ENCODE measurements at places on chromosomes 3 and 15.
A peak's percentile ranks its signal among the peaks of the same experiment; 100 is the strongest.

- DNase-seq = peak; percentile 75
These were observed 31.8 kb downstream of the GPR171 start for GRCh38 chr3:151171145-151171757.

- no peak for DNase-seq
These were observed 55.8 kb upstream of the PDZRN3 start for GRCh38 chr3:73680391-73681095.

DNA sequence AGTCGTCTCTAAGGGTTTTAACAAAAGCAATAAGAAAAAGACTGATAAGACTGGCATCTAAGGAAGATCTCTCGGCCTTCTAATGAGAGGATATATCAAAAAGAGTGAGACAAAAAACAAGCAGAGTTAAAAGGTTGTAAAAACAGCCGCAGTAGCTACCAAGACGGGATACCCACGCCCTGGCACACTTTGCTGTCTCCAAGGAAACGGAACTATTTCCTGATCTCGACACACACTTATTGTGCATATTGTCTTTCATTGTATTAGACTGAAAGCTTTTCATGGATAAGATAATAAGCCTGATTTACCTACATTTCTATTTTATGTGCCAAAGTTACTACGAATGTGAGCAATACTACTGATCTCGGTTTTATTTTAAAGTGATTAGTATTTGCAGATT lies 161.5 kb upstream of the MCTP2 start:
- DNase-seq = no peak

DNA sequence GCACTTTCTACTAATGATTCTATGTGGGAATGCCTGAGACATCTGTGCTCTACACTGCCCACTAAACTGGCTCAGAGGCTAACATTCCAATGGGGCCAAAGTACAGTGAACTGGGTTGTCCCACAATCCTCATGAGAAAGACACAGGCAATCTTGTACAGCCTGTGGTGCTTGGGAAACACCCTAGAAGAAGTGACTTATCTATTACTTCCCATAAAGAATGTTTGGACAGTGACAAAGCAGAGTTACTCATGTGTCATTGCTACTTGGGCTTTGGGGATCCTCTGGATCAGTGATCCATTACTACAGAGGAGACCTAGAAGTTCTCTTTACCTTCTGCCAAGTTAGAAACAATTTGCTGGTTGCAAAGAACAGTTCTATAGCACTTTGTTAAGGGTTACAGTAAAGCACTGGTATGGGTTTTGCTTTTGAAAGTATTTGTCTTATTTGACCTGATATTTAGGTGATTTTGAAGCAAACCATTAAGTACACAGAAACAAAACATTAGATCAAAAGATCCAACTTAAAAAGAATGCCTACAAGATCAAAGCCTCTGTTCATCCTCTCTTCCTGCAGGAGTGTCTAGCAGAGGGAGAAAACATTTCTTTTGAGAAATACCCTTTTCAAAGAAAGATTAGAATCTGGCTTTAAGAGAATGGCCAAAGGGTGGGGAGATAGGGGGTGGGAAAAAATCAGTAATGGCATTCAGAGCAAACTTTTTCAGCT lies 75.8 kb downstream of the CTNNB1 start:
- DNase-seq = no peak

GRCh38 chr3:46845860-46846623 lies 17.2 kb downstream of the MYL3 start:
- peak; percentile 73 for DNase-seq

GRCh38 chr3:67712259-67712658 lies 57.8 kb upstream of the SUCLG2 start:
- DNase-seq = no peak

GRCh38 chr15:39720621-39721611 lies 61.7 kb downstream of the FSIP1 start:
- DNase-seq = no peak

DNA sequence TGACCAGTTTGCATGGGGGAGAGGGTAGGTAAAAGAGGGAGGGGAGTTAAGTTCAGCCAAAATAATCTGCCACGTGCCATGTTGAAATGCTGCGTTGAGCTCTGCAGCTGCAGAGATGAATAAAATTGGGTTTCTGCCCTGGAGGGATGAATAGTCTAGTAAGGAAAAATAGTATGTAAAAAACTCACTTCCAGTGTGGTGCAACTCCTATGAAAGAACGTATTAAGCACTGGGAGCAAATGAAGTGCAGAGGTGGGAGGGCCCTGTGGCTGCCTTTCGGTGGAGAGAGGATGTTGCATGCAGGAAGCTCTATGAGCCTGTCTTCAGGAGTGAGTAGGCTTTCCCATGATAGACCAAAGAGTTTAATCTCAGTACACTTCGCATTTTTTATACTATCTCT lies 8.6 kb downstream of the CEP63 start:
- DNase-seq = no peak

- DNase-seq = no peak
These were observed 72.2 kb downstream of the ADCY5 start for GRCh38 chr3:123376451-123377242.

DNA sequence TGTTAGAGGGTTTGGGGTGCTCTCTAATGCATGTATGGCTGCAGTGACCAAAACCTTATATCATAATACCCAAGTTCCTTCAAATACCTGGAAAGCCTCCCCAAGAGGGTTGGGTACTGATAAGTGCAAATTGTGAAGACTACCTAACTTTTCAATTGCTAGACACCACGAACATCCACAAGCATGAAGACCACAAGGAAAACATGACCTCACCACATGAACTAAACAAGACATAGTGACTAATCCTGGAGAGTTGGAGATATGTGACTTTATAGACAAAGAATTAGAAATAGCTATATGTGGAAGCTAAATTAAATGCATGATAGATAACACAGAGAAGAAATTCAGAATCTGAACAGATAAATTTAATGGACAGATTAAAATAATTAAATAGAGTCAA lies 23.9 kb upstream of the AADACL2 start:
- no peak for DNase-seq

GRCh38 chr3:169128579-169128978 lies 534.9 kb downstream of the MECOM start:
- no peak for DNase-seq

- DNase-seq = no peak
These were observed 73.5 kb upstream of the PPIB start for GRCh38 chr15:64236156-64236894.

DNA sequence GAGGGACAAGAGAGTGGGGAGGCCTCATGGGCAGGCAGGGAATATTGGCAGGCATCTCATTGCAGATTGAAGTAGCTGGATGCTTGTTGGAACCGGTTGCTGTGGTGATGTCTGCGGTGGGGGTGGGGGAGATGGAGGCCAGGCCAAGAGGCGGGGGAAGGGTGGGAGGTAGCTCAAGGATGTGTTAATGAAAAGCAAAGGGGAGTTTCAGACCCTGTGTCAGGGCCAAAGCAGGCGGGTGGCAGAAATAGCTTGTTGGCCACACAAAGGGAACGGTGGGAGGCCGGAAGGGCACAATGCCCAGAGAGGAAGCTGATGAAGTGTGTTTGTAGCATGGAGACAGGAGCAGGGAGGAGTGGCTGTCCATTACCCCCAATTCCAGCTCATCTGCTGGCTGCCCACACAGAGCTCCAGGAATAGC lies 28.0 kb downstream of the CCDC33 start:
- no peak for DNase-seq

DNA sequence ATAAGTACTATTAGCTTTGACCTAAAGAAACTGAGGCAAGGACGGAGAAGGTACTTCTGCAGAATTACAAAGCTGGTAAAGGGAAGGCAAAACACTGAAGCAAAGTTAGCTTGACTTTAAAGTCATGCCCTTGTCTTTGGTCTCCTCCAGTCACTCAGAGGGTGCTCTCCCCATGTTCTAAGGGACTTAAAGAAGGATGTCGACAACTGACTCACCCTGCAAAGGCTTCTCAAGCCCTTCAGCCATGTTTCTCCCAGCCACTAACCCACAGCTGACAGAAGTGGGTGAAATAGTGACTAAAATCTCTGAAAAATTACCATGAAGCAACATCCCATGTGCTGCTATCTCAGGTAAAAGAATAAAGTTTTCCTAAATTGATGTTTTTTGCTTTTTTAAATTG lies 46.4 kb downstream of the SUCLG2 start:
- no peak for DNase-seq

DNA sequence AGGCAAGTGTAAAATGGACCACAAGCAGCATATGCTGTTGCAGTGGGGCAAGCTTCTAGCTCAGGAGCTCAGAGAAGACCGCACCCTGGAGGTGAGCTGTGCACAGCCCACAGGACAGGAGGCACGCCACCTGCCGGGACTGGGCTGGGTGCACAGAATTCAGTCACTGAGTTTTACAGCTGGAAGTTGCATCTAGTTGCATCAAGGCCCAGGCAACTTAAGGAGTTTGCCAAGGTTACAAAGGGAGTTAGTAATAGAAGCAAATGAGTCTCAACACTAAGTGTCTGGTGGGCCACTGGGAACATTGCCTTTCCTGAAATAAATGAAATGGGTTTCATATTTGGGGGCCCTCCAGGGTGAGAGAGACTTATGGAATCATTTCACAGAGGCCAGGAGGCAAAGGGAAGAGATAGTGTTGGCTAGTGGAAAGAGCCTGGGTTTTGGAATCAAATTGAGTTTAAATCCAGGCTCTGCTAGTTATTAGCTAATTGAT lies 36.0 kb upstream of the TIMP4 start:
- DNase-seq = peak; percentile 33

DNA sequence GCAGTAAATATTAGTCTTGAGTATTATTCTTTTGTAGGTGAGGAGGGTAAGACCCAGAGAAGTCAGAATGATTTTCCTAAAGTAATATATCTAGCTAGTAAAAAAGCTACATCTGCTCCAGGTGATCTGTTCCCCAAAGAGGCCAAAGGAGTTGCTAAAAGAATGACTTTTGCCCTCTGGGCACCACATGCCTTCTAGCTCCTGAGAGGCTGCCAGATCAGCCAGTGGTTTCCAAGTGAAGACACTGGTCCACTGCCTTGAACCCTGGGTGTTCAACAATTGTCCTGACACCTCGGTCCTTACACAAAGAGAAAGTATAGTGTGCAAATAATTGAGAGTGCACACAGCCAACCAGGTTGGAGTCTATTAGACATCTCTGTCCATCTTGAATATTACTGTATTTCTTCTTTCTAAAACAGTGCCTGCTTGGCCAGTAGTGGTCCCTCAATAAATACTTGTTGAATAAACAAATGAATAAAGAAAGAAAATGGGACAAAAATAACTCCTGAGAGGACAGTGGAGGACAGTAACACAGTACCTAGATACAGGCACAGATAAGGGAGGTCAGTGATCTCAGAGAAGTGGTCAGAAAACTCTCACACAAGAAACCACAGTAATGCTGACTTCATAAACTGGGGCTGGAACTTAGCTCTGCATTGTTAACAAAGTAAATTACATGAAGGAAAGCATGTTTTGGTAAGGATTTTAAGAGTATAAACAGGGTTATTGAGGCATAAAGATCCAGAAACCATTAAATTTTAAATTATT lies 56.6 kb upstream of the CSTA start:
- DNase-seq = no peak

- no peak for DNase-seq
These were observed 13.7 kb downstream of the MAP1A start for GRCh38 chr15:43531018-43531670.

GRCh38 chr15:74798388-74799254 lies 14.0 kb upstream of the LMAN1L start:
- DNase-seq = no peak

- DNase-seq = no peak
These were observed 11.4 kb upstream of the IGDCC3 start for GRCh38 chr15:65389226-65389625.

DNA sequence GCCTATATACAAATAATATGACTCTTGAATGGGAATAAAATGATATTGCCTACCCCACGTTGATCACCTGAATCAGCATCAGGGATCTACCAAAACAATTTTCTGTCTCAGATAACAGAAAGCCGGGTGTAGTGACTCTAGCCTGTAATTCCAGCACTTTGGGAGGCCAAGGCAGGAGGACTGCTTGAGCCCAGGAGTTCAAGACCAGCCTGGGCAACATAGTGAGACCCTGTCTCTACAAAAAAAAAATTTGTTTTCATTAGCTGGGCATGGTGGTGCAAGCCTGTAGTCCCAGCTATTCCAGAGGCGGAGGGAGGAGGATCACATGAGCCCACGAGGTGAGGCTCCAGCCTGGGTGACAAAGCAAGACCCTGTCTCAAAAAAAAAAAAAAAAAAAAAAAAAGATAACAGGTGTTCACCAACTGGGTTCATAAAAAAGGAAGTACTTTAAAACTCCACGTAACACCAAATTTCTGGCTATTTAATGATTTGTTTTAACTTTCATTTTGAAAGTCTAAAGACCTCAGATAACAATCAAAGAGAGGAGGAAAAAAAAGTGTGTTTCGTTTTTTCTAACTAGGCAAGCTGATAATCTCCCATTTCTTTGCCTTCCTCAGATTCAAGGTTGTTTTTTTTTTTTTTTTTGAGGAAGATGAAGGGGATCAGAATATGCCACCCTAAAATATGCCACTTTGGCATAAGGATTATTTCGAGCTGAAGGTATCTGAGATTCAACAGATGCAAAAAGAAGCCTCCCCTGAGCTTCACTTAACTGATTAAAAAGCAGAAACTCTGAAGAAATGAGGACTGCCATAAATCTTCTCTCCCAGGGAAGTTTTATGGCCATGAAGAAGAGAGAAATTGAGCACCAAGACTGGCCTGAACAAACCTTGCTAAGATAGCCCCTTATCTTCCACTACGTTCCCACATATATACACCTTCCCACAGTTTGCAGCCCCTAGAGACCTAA lies 44.1 kb downstream of the TRANK1 start:
- no peak for DNase-seq

DNA sequence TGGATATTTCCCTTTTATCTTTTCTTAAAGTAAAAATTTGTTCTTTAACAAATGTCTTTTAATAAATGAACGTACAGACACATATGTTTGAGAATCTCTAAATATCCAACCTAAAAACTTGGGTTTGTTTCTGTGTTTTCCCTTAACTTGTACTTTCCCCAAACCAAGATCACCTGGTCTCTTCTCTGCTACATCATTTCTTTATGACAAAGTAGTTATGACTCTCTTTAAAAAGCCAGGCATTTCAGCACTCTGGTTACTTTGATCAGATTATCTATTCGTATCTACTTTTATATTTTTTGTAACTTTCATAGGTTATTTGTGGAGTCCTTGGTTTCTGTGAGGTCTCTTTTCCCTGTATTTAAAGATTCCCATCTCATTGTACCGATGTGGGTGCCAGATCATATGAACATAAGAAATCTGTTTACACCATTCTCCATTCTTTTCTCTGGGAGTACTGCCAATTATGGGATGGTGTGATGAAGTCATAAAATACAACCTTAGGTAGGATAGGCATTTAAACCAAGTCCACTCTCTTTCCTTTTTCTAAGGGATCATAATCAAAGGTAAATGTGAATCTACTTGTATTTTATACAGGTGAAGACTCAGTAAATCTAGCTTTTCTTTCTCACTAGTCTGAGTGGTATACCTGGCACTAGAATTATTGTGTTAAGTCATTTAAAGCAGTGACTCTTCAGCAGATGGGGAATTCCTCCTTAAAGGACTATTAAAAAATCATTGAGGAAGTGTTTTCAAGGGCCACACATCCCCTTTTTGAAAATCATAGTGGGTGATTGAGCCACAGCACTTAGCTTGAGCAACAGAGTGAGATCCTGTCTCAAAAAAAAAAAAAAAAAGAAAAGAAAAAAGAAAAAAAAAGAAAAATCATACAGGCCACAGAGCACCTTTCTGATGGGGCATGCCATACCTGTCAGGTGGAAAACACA lies 12.4 kb upstream of the NFKBIZ start:
- no peak for DNase-seq

Measured in activated CD8-positive, alpha-beta T cell treated with anti-CD3 and anti-CD28 coated beads, Interleukin-2, amount 10 ng/mL, durations not matched to agents 7 days and 5 days (primary cell).